ENCODE measurements at places on chromosomes 13 and 19.

DNA sequence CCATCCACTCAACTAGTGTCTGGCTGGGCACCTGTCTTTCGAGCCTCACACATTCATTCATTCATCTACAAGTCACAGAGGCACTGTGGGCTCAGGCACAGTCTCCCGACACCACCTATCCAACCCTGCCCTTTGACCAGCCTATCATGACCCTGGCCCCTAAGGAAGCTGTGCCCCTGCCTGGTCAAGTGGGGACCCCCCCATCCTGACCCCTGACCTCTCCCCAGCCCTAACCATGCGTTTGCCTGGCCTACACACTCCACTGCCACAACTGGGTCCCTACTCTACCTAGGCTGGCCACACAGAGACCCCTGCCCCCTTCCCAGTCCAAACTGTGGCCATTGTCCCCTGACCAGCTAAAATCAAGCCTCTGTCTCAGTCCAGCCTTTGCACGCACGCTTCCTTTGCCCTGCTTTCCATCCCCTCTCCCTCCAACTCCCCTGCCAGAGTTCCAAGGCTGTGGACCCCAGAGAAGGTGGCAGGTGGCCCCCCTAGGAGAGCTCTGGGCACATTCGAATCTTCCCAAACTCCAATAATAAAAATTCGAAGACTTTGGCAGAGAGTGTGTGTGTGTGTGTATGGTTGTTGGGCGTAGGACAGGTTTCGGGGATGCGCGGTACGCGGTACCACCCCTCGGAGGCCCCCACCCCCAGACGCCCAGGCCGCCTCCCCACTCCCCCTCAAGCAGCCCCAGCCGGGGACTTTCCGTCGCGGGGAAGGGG is 404 bp upstream of the IL27RA start:
- no peak for DNase-seq

DNA sequence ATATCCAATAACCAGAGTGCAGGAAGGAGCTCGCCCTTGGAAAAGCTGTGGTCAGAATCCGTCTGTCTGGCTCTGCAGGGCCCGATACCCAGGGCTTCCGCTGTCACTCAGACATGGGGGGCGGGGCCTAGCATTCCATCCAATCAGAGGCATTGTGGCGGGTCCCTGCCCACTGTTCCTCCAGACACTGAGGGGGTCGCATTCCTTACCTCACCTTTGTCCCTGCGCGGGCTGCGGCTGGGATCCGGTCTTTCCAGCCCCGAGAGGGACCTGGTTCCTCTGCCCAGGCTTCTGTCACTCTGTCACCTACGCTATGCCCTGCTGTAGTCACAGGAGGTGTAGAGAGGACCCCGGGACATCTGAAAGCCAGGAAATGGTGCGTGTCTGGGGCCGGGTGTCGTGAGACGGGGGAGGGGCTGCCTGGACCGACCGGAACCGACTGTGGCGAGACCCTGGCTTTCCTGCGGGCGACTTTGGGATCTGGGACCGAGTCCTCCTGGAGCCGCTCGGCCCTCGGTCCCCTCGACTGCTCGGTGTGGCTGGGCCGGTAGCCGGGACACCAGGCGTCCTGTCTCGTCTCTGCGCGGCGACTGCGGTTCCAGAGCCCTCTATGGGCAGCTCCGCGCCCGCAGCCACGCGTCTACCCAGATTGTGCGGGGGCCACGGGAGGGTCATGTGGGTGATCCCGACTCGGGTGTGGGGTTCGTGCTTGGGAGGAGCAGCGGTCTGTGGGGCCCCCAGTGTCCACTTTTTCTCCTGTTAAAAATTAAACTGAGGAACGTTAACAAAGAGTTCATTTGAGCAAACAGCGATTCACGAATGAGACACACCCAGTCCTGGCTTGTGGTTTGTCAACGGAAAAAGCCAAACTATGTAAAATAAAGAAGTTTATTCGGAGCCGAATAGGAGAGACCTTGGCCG is at the start of gene ZNF69:
TSS of gene ZNF69 (plus strand) at position 172 of the 921 bp plus-strand sequence. CDS start at position 314, 142 bp downstream.
- DNase-seq, result no peak

GRCh38 chr19:31641591-31641990 is 292.4 kb upstream of the TSHZ3 start:
- DNase-seq, result no peak

GRCh38 chr13:20503088-20504083 is 22.3 kb downstream of the CRYL1 start:
- no peak for DNase-seq

DNA sequence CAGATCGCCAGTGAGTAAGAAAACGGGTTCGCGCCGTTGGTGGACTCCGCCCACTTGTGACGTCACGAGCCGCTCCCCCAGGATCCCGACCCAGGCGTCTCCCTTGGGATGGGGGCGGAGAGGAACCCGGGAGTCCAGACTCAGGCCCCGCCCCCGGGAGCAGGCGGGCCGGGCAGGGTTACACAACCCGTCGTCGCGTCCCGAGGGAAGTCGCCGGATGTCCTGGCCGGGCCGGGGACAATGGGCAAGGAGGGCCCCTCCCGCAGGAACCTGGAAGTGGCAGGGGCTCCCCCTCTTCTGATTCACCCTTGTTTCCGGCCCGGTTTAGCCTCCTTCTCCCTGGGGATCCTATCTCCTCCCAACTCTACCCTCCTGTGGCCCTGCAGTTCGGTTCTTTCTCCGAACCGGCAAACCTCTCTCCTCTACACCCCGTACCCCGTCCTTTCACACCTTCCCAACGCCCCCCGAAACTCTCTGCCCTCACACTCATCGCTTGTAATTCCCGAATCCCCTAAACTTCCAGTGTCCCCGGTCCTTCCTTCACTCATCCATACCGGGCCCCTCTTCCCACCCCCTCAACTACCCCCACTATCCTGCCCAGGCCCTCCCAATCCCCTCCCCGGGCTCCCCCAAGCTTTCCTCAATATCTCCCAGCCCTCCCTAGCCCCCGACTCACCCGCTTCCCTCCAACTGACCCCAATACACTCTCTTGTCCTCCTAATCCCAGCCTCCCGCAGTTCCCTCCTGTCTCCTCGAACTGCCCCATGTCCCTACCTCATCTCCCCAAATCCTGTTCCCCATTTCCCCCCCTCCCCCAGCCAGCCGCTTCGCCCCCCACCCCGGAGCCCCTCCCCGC is 20.0 kb upstream of the ERCC1 start:
- DNase-seq, result no peak

DNA sequence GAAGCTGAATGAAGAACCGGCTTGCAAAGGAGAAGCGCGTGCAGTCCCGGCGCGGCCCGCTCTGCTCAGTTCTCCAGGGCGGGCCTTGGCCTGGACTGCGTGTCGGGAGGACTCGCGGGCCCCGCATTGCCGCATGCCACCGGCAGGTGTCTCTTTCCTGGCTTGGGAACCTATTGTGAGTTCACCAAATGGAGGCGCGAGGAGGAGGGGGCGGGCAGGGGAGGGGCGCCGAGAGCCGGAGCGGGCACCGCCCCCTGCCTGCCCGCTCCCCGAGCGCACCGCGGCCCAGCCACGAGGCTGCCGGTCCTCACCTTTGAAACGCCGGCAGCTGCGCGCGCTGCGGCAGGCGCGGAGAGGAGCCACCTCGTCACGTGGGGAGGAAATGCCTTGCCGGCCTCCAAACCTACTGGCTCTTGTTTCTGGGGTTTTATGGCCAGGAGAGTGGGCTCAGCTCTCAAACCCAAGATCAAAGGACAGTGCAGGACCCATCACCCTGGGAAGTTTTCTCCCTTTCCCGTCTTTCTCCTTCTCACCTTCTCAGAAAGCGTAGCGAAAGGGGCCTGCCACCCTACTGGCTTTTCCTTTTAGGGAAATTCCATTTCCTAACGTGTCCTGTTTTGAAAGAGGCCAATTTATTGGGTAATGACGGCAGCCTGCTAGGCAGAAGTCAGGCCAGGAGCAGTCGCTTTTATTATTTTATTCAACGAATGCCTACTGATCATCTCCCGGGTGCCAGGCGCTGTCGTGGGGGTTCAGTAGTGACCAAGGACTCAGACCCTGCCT is 13.8 kb upstream of the UBE2L5 start:
- no peak for DNase-seq

GRCh38 chr19:33385956-33386355 is 12.4 kb downstream of the CEBPG start:
- DNase-seq, result no peak

DNA sequence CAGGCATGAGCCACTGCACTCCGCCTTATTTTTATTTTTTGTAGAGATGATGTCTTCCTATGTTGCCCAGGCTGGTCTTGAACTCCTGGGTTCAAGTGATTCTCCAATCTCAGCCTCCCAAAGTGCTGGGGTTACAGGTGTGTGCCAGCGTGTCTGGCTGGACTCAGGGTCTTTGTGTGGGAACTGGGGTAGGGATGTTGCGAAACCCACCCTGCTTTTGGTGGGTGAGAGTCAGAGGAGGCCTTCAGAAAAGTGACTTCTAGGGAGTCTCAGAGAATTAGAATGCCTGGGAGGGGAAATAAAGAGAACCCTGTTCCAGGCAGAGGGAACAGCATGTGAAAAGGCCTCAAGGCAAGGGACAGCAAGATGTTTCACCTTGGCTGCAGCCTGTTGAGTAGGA is 13.2 kb downstream of the TLE5 start:
- no peak for DNase-seq

DNA sequence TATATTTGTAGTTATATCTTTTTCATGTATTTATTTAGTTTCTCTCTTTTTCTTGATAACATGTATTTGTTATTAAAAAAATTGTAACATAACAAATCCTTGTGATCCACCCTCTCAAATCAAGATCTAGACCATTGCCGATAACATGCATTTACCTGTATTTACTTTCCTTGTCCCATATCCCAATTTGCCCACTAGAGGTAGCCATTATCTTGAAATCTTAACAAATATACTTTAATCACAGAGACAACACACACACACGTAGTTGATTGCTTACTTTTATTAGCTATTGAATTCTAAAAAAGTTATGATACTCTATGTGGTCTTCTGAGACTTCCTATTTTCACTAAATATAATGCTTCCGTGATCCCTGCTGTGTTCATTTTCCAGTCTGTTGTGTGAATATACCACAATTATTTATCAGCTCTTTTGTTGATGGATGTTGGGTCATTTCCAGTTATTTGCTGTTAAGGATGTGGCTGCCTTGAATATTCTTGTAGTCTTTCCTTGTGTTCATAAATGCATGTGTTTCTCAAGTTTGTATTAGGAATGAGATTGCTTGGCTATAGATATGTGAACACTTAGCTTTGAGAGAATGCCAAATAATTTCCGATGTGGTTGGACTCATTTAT is 31.3 kb upstream of the ZMYM2 start:
- DNase-seq, result no peak

GRCh38 chr19:56134654-56134921 is 6.5 kb upstream of the ZNF444 start:
- no peak for DNase-seq

All from AG04449 (cell line).